ENCODE measurements at places on chromosomes 1 and 21.

DNA sequence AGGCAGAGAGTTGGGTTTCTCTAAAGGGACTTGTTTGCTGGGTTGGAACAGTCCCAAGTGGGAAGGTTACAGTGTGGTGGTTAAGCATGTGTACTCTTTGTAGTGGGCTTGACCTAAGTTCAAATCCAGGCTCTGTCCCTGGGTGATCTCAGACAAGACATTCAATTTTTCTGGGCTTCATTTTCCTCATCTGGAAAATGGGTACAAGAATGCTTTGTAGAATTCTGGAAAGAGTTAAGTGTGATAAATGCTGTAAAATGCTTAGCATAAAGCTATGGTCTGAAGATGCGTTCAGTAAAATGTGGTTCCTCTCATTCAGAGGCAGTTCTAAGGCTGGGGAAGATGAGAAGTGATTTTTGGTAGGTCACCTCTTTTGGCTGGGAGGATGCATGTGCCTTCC, 805 bp downstream of the GRHL3 start:
- no peak for DNase-seq

- no peak for DNase-seq
These were observed 95.1 kb downstream of the RERE start for GRCh38 chr1:8722366-8722765.

GRCh38 chr1:38578271-38578951, 281.2 kb downstream of the RRAGC start:
- DNase-seq: no peak

GRCh38 chr1:197320991-197321531, 53.0 kb downstream of the CRB1 start:
- DNase-seq: no peak

- DNase-seq: no peak
These were observed 30.5 kb upstream of the POFUT2 start for GRCh38 chr21:45318146-45318555.

GRCh38 chr21:26385721-26386120, 187.4 kb downstream of the CYYR1 start:
- DNase-seq: no peak

DNA sequence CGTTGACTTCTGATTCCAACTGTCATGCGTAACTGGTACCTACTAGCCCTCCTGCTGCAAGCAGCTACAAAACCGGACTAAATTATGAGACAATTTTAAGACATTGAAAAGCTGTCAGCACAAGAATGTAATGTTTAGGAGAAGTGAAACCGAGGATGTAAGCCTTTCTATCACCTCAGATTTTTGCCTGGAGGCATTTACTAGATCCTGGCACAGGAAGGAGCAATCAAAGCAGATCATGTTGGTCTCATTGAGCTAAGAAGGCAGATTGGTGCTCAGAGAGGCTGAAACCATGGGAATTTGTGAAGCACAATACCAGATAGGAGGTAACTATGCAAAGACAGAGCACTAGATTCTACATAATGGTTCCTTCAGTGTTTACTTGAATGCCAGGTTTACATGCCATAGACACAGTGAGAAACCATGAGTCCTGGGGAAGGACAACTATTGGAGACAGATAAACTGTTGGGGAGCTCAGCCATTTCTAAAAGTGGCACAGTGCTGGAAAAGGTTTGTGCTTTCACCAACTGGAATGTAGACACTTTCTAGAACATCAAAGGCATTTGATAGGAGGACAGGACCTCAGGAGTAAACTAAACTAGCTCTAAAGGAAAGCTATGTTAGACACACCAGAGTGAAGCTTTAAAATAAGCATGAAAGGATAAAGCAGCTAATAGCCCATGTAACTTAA, 179.4 kb downstream of the LYPLAL1 start:
- DNase-seq: no peak

DNA sequence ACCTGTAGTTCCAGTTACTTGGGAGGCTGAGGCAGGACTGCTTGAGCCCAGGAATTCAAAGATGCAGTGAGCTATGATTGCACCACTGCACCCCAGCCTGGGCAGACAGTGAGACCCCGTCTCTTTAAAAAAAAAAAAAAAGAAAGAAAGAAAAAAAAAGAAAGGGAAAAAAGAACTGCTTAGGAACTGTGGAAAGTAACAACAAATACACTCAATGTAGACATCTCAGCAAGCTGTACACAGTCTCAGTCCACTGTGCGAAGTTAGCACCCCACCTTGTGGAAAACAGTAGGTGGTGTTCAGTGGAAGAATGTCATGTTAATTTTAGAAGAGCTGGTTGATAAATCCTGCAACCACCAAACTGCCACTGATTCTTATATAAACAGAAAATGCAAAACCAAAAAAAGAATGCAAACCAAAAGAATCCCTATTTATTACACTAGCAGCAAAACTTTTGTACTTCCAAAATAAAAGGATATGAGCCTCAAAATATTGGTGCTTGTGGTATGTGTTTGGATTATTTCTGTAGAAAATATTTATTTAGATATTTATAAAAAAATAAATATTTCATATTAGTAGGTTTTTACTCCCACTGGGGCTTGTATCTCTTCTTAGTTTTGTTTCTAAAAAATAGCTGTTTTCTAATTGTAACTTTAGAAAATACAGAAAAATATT, 31.1 kb downstream of the ALG14 start:
- DNase-seq: peak; percentile 80

DNA sequence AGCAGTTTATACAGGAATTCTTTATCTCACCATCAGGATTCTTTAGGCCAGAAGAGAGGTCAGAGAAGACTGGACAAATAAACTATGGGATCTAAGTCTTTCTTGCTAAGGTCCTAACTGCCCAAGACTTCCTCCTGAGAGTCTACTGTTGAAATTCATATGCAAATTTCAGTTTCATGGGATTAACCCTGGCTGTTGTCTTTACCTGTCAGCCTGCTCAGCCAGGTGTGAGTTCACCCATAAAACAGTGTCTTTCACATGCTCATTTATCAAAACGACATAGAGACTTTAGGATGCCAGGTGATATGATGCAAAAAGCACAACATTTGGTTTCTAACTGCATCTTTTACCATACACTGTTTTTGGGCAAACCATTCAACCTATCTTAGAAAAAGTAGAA, 211.0 kb downstream of the PDE4B start:
- no peak for DNase-seq

DNA sequence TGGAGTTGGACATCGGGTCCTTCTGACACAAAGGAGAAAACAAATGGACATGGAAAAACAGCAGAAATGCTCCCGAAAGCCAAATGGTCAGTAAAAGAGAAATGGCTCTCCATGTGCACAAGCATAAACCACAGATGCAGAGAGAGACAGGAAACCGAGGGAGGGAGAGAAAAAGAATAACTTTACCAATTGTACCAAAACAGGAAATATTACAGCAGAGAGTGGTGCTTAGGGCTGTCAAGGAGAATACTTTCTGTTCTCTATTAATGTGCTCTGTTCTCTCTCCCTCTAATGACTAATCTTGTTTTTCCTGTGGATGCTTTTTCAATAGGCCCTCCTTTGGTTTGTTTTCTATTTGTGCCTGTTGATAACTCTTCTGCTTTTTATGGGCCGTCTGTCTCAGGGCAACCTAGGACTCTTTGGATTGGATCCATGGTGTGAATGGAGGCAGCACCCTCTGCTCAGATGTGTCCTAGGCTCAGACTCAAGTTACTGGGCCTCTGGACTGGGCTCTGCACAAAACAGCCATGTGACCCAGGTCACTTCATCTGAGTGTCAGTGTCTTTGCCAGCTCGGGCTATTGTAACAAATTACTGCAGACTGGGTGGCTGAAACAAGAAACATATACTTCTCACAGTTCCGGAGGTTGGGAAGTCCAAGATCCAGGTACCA, 663.0 kb downstream of the NPHP4 start:
- DNase-seq: no peak

GRCh38 chr1:55512466-55512865, 297.3 kb upstream of the USP24 start:
- no peak for DNase-seq

DNA sequence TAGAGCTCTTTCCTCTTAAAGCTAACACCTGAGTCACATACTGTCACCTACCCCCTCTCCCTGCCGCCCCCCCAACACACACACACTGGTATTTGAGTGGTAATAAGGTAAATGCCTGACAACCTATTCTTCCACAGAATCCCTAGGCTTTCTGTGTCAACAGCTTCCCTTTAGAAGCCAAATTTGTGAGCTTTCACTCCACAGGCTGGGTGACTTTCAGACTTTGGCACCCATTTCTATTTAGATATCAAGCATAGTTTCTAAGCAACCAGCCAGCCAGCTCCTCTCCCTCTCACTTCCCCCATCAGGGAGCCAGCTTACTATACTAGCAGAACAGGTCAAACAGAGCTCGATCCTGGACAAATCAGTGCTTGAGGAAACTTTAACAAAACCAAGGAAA, 3.2 kb upstream of the C1orf74 start:
- no peak for DNase-seq

- DNase-seq: no peak
These were observed 1.0 kb upstream of the TMEM61 start for GRCh38 chr1:54979327-54979891.

DNA sequence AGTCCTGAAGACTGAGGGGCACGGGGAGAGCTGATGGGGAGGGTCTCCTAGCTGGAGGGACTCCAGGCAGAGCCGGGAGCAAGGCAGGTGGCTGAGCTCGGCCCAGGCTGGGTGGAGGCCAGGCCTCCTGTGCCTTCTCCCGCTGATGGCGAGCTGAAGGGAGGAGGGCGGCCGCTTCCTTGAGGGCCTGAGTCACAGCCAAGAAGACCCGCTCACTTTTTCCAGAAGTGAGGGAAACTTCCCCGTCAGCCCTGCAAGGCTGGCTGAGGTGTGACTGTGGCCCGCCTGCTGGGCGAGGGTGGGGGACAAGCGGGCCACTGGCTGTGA, 1.7 kb upstream of the VWA1 start:
- no peak for DNase-seq

DNA sequence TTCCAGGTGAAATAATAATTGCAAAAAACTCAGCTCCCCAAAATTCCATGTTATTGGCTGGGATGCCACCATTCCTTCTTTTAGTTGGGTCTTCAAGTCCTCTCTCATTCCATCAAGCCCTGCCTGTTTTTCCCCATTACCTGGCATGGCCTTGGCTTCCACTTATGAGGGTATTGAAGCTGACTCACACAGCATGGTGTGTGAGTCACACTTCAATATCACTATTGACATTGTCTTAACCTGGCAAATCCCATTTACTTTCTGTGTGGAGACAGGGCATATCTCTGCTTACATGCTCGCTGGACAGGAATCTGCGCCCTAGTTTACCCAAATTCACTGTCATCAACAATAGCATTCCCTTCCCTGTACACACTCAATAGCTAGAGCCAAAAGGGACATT, 1806.8 kb downstream of the BRINP3 start:
- no peak for DNase-seq

DNA sequence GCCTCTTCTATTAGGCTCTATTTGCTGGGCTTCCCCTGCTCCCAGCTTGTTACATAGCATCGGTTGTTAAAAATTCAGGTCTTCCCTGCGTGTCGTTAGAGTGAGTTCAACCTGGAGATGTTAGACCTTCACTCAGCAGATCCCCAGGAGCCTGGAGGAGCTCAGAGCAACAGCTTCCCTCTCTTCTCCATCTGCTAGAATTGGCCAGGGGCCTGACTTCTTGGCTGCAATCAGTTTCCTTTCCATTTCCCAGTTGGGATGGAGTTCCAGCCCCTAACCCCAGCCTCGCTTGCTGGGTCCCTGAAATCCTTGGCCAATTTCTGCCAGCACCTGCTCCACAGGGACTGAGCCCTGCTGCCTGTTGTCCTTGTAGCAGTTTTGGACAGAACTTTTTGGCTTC, 55.9 kb downstream of the MT1HL1 start:
- DNase-seq: no peak

DNA sequence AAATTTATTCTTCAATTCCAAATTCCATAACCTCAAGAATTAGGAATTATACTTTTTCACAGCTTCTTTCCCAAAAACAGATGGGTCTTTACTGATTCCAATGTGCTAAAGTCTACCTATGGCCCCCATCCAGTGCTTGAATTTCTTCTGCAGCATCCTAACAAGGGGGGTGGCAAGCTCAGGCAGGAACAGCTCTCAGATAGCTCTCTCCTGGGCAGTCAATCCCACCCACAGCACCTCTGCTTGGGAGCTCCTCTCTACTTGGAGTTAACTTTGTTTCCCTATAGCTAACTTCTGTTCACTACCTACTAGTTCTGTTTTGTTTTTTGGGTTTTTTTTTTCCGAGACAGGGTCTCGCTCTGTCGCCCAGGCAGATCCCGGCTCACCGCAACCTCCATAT, 12.1 kb downstream of the RBBP5 start:
- DNase-seq: no peak

GRCh38 chr1:28328228-28328648, 602 bp upstream of the MED18 start:
- DNase-seq: no peak

- DNase-seq: no peak
These were observed 11.7 kb downstream of the SDC3 start for GRCh38 chr1:30896905-30897304.

DNA sequence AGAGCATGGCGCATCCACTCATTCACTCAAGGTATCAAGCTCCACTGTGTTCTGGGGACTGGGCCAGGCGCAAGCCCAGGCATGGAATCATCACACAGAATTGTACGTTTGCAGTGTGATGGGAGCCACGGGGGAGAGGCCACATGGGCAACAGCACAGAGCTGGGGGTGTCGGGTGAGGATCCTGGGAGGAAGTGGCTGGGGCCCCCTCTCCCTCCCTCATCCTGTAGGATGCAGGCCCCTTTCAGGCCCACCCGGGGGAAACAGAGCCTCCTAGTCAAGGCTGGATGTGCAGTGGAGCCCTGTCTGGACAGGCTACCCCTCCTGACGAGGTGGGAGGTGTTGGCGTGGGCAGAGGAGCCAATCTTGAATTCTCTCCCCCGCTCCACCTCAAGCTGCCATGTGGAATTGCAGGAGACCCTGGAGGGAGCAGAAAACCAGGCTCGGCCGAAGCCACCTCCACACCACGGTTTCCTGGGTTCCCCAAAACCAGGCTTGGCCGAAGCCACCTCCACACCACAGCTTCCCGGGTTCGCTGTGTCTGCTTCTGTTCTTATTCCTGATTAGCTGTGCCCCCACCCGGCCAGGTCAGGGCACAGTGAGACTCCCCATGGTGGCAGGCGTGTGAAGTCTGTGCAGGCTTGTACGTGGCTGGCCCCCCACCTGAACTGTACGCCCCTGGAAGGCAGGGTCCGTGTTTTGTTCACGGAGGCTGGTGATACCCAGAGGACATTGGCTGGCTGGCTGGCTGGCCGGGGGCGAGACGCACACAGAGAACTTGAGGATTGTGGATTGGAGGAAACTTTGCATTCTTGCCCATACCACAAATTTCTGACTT, 4.2 kb upstream of the C1orf174 start:
- no peak for DNase-seq

DNA sequence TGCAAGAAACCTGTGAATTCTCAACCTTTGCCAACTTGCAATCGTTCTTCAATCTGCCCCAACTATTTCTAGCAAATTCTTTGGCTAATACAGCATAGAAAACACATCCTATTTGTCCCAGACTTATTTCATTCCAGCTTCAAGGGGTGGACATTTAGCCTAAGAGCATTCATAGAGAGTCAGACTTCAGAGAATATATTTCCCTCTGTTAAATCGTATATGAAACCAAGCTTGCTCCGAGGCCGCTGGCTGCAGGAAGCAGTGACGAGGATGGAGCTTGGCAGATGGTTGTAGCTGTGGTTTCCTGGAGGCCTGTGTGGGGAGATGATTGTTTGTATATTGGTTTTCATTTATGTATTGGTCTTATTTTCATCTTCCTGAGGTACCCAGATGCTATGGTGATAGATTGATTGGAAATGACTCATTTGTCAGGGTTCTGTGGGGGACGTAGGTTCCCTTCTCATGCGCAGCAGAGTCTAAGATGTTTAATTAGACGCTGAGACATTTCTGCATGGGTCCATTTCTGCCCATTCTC, 26.1 kb downstream of the MAN1C1 start:
- no peak for DNase-seq

Measured in left kidney (tissue), 8 donors.